Fibroblast of lung (primary cell): ENCODE measurements at places on chromosomes 7 and 10. TPM values are rescaled to one million over a fixed set of nuclear protein-coding genes. Genes with fewer than 3 reads are reported as not detected.

DNA sequence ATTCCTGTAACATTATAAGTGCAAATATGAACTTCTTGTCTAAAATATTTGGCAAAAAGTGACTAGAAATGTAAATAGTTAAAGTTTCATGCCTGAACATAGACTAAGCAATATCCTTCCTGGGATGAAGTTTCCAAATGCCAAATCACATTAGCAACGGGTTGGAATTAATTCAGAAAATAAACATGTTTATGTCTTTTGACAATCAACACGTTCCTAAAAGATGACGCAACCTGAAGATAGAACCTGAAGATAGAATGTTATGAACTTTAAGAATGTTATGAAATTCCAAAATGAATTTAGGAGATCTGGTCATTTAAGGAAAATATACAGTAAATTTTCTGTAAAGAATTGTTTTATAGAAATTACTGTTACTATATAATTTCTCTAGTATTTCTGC lies 9.2 kb downstream of the LAMB4 start:
- DNase-seq, result no peak

GRCh38 chr10:15684768-15685167 lies 35.0 kb downstream of the ITGA8 start:
- DNase-seq, result no peak

Gene ELFN1
- total RNA-seq, result 0.33 and 0.51 TPM in 2 replicates

Gene ITGB1
- total RNA-seq, result 2,456 and 2,693 TPM in 2 replicates

Gene ATG9B
- under 0.01 TPM in 1 of 2 replicates, not detected in the other for total RNA-seq

Gene ASZ1
- total RNA-seq, result not detected in 2 replicates

GRCh38 chr7:131905471-131905973 lies 349.1 kb upstream of the PODXL start:
- DNase-seq, result no peak

GRCh38 chr7:123499211-123499970 lies 35.0 kb downstream of the IQUB start:
- DNase-seq, result no peak

DNA sequence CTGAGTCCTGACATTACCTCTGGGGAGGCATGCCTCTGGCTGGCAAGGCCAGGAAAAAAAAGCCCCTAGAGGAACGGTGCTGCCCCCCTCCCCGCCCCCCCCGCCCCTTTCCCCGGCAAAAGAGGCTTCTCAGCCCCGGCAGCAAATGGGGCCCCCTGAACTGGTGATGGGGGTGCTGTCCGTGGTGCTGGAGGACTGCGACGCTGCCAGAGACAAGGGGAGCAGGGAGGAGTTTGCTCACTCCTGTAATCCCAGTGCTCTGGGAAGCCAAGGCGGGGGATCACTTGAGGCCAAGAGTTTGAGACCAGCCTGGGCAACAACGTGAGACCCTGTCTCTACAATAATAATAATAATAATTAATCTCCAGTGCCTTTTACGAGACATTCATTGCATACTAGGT lies 23.7 kb downstream of the SRRM3 start:
- peak; percentile 36 for DNase-seq

GRCh38 chr10:78846760-78847159 lies 222.0 kb upstream of the ZMIZ1 start:
- DNase-seq, result no peak

Gene CCL26
- 1.2 and 1.3 TPM in 2 replicates for total RNA-seq

DNA sequence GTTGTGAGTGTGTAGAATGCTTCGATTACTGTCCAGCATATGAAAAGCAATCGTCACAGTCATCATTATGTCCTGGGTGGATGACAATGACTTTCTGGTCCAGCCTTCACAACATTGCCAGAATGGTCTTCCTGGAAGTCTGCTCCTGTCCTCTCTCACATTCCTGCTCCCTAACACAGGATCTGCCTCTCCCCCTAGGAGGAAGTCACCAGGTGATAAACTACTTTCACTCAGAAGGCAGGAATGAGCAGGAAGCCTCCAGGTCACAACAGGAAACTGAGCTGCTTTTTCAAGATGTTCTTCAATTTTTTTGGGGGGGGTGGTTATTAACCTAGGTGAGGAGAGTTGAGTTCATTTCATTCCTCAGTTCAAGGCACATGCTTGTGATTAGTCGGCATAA lies 13.6 kb upstream of the GPNMB start:
- no peak for DNase-seq

GRCh38 chr10:46220872-46221538 lies 65.8 kb upstream of the ANTXRL start:
- no peak for DNase-seq

GRCh38 chr7:1466524-1467271 lies 7.4 kb upstream of the MICALL2 start:
- peak; percentile 67 for DNase-seq
